CD4-positive, alpha-beta T cell treated with Interleukin-4 for 4 hours (primary cell): ENCODE measurements at places on chromosomes 7 and 10.
A peak's percentile ranks its signal among the peaks of the same experiment; 100 is the strongest.

DNA sequence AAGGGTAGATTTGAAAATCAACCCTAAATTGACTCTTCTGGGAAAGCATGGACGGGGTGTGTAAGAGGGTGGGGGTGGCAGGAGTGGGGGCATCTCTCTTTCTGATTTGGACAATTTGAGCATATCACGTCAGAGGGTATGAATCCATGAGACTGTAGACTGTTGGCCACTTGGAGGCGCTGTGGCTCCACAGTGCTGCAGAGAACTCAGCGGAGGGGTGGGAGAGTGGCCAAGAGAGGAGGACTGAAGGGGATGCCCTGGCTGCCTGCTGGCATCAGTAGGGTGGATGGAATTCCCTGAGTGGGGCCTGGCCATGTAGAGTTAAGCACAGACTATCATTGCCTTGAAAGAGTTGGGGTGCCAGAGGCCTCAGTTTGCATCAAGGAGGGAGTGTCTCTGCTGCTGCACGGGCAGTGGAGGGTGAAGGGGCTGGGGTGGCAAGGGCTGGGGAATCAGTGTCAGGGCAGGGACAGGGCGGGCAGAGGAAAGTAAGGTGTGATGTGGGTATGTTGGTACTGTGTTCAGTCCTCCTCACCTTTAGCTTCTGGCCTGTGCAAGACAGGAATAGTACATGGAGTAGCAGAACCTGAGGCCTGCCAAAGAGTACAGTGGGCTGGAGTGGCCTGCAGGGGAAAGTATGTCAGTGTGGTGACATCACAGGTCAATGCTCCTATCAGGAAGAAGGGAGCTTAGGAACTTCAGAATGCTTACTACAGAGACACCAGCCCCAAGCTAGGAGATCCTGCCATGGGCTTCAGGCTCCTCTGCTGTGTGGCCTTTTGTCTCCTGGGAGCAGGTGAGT is 133.5 kb upstream of the PRSS58 start:
- DNase-seq, result peak; percentile 24

DNA sequence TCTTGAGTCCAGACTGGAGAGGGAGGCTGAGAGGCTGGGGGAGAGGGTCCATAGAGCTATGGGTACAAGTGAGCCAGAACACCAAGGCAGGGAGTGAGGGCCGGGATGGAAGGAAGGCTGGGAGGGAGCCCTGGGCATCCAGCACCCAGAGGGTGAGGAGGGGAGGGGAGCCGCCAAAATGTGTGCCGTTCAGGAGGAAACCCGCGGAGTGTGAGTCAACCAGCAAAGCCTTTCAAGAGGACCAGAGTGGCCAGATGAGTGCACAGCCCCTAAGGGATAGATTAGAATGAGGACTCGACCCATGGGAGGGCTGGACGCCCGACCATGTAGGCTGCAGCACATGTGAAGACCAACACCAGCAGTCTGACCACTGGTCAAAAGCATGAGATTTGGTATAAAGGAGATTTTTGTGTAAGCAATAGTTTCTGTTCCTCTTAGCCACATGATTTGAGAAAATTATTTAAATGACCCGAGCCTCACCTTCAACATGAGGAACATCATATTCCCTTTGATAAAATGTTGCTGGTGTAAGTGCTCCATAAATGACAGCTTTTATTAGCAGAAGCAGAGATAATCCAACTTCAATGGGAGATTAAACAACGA is 179.7 kb upstream of the GRB10 start:
- DNase-seq, result no peak

GRCh38 chr7:68422281-68422680 is 1176.0 kb upstream of the AUTS2 start:
- no peak for DNase-seq

- DNase-seq, result no peak
Measured at GRCh38 chr7:6553448-6554044, 2.3 kb upstream of the GRID2IP start.

DNA sequence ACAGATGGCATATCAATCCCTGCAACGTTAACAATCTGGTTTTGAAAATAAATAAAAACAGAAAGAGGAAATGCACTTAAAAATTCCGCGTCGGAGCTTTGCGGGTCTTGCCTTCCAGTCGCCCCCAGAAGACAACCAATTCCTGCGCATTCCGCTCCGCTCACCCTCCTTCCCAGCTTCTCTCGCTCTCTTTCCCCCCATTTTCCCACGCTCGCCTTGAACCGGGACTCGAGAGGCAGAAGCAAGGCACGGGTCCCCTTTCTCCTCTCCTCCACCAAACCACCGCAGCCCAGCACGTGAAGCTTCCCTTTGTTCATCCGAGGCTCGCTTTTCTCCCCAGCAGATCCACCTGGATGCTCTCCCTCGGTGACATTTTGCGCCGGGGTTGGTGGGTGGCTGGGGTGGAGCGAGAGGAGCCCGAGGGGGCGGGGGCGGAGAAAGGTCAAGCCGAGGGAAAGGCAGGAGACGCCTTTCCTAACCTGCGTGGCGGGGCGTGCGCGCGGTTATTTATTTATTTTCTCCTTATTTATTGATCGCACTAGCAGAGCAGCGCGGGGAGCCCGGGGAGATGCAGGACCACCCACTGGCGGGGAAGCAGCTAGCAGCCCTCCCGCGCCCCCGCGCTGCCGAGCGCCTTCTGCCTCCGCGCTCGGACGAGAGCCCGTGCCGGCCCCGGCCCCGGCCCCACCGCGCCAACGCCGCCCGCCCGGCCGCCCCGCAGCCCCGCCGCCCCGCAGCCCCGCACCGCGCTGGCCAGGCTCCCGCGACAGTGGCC is at the start of gene KCND2:
TSS of gene KCND2 (plus strand) at position 475 of the 775 bp plus-strand sequence.
- DNase-seq, result no peak

GRCh38 chr10:118115701-118116100 is 69.0 kb upstream of the RAB11FIP2 start:
- DNase-seq, result no peak

GRCh38 chr7:8109196-8110022 is 140.8 kb downstream of the GLCCI1 start:
- no peak for DNase-seq

DNA sequence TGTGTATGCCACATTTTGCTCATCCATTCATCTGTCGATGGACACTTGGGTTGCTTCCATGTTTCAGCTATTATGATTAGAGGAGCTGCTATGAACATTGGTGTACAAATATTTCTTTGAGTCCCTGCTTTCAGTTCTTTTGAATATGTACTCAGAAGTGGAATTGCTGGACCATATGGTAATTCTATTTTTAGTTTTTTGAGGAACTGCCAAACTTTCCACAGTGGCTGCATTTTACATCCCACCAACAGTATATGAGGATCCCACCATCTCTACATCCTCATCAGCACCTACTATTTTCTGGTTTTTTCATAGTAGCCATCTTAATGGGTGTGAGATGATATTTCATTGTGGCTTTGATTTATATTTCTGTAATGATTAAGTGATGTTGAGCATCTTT is 44.7 kb upstream of the ZMIZ2 start:
- DNase-seq, result no peak

DNA sequence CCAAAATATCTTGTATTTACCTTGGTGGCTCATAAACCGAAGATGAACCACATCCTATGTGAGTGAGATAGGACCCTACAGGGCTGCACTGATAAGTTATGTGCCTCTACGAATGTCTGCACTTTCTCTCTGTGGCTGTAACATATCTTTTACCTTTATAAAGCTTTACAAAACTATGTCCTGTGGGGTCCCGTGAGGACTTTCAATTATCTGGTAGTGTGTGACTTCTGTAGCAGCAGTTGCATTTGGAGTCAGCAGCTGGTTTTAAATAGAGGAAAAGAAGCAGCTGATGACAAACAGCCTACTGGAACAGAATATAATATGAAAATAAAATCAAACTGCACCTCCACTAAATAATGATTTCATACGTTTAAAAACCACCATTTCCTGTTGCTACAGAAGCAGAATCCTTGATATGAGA is 222.4 kb upstream of the GNAI1 start:
- DNase-seq, result no peak

DNA sequence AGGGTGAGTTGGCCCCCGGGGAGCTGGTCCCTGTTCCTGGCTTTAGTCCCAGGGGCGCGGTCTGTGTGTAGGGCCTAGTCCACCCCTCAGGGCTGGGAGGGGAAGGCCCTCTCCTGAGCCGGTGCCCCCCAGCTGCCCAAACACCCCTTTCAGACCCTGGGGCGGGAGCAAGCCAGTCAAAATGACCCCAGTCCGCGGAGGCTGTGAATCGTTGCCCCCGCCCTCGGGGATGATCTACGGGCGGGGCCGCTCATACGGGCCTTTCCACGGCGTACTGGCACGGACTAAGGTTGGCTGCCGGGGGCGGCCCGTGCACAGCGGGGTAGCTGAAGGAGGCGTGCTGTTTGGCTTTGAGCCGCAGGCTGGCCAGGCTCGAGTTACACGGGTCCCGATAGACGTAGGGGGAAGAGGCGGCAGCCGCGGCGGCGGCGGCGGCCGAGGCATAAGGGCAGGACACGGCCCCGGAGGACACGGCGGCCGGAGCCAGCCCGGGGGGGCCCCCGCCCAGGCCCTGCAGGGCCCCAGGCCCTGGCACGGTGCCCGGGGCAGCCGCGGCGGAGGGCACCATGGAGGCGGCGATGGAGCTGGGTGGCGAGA is 4.3 kb downstream of the ELOVL3 start:
- DNase-seq, result no peak

DNA sequence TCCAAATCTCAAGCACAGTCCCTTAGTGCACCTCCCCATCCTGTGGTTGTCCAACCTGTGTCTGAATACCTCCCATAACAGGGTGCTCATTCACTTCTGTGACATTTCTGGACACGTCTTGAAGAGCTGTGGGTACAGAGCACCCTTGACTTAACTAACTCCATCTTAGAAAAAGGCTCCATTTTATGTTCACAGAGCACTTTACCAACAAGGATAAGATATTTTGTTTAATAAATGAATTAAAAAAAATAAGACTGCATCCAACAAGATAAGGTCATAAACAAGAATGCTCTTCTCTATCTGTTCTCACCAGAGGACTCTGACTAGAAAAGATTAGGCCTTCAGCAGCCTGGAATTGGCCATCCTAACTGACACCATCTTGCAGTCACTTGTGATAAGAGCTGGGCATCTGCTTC is 335.2 kb upstream of the ZNF32 start:
- DNase-seq, result no peak

DNA sequence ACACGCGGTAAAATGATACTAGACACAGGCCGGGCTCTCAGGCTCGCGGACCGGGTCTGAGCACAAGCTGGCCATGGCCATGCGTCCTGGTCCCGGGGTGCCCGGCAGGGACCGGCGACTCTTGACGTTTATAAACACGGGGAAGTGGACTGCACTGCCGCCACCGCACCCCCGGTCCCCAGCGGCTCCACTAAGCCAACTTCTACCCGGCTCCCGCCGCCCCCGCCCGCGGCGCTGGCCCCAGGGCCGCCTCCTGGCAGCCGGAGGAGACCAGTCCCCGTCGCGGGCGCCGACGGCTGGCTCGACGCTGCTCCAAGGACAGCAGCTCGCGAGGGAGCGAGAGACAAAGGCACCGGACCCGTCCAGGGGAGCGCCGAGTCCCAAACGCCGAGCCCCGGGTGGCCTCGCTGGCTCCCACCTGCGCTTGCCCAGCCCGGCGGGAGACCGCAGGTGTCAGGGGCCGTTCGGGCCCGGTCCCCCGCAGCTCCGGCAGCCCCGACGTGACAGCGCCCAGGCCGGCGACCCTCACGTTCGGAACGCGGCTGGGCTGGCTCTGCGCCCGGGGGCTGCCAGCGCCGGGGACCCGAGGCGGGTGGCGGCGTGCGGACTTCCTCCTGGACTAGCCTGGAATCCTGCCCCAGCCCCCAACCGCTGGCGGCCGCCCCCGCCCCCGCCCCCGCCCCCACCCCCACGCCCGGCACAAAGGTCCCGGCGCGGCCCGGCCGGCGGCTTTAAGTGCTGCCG is 517 bp downstream of the ITGB1 start:
- DNase-seq, result no peak

GRCh38 chr10:24009115-24009514 is 199.8 kb upstream of the KIAA1217 start:
- DNase-seq, result no peak

DNA sequence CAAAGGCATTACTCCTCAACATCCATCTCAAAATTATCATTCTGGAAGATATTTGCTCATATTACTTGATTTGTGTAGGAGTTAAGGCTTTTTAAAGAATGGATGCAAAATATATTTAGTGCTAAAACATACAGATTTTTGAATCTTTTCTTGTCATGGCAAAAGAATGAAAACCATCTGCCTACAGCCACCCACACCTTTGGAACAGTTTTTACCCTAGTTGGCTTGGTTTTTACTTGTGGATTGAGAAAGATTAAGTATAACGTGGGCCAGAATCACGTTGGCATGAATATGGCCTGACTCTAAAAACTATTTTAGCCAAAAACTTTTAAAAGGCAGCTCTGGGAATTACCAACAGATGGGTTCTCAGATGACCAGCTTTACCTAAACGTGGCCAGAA is 128.2 kb downstream of the SPAG6 start:
- DNase-seq, result no peak

DNA sequence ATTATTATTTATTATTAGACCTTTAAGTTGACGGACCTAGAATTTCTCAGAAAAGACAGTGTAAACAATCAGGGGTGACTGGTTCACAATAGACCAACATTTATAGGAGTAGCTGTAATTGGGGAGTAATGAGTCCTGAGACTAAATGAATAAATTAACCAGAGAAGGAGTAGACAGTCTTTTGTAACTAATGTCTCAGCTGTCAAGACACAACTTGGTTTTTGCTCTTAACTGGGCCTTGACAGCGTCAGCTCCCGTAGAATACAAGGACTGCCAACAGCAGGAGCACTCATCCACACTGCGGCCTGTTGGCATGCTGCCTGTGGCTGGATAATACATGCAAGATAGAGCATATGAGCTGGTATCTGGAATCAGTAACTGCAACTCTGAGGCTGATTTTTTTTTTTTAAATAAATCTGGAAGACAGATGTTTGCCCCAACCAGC is 123.9 kb downstream of the CACNA2D1 start:
- DNase-seq, result no peak

DNA sequence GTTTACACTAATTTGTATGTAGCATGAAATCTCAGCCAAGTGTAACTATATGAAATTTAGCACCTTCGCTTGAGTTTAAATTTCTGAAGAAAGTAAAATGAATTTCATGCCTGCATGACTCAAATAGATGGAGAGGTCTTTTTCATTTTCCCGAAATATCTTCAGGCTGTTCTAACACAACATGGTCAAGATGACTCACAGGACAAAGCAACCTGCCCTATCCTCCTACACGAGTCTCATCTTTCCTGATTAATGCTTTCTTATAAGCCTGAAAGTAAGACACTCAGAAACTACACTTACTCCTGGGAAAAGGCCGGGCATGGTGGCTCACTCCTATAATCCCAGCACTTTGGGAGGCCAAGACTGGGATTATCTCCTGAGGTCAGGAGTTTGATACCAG is 41.2 kb downstream of the CH25H start:
- no peak for DNase-seq

DNA sequence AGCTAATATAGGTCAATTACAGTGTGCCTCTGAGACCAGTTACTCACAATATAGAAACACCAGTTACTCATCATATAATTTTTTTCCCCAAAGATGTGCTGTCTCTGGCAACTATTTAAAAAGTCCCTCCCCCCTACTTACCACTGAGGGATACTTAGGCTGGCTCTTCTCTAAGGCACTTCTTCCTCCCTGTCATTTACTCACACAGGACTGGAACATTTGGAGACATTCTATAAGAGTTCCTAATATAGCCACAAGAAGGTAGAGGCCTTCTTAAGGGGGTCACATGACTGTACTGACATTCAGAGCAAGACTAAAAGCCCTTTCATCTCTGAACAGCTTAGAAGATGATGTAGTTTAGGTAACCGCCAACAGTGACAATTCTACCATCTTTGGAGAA is 44.4 kb upstream of the SLIT1 start:
- no peak for DNase-seq
